Transverse colon (tissue), 4 donors: ENCODE measurements at places on chromosomes 1 and 21. TPM values are rescaled to one million over a fixed set of nuclear protein-coding genes. Genes with fewer than 3 reads are reported as not detected.
A peak's percentile ranks its signal among the peaks of the same experiment; 100 is the strongest.

Gene TADA1
- total RNA-seq = 1.5 TPM

- no peaks in the 10 kb centered on the region for H3K36me3 ChIP-seq
- no peak for DNase-seq
- no peak overlapping the region for H3K4me3 ChIP-seq
- H3K4me1 ChIP-seq = no peaks in the 10 kb centered on the region
- no peak overlapping the region for H3K27ac ChIP-seq
Observed at GRCh38 chr1:175783126-175783722, 39.8 kb upstream of the TNR start.

Gene GSTM2
- total RNA-seq = 55.7 TPM

Gene MIS18A
- 3.7 TPM for total RNA-seq

Gene GSTM5
- 1.4 TPM for total RNA-seq

DNA sequence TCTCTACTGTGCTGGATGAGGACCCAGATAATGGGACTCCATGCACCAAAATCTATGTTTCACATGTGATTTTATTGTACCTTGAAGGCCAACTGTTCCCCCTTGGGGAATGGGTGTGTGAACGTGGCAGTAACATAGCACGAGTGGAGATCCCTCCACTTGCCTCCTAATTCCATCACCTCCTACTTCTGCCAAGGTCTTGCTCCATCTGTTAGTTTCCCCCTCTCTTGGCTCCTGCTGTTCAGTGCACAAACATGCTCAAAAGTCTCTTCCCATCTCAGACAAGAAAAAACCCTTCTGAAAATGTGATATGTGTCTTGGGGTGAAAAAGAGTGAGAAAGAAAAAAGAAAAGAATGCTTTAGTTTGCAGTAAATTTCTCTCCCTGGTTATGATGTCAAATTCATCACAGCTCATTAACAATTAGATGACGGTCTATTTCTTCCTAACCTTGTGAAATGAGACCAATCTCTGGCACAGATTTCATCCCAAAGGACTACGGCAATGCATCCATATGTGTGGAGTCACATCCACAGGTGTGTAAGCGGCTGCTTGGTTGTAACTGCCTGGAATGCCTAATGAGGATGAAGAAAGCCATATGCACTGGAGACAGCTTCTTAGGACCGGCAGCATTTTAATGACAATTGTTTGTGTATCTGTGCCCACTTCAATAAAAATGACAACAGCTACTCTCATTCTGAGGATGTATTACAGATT, 79.3 kb upstream of the DIRAS3 start:
- H3K27me3 ChIP-seq = no peaks in the 10 kb centered on the region
- DNase-seq = no peak
- H3K4me3 ChIP-seq = no peak overlapping the region
- peak overlapping the region; percentile 3 for H3K27ac ChIP-seq

Gene HORMAD1
- total RNA-seq = 0.41 TPM

Gene SLC5A9
- total RNA-seq = 15.2 TPM

DNA sequence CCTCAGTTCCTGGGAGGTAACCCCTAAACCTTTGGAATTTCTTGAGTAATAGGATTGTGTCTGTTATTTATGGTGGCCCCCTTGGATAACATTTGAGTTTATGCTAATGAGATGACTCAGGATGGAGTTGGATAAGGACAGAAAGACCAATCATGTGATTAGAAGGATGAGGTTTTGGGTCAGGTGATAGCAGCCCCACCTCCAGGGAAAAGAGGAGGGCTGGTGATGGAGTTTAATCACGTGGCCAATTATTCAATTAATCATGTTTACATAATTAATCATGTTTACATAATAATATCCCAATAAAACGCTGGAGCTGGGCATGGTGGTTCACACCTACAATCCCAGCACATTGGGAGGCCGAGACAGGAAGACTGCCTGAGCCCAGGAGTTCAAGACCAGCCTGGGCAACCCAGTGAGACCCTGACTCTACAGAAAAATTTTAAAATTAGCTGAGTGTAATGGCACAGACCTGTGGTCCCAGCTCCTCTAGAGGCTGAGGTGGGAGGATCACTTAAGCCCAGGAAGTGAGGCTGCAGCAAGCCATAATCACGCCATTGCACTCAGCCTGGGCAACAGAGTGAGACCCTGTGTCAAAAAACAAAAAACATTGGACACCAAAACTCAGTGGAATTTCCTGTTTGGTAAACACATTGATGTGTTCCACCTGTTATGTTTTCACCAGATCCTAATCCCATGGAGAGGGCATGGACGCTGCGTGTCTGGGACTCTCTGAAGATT, 73.3 kb downstream of the NUP210L start:
- H3K36me3 ChIP-seq = no peaks in the 10 kb centered on the region
- no peaks in the 10 kb centered on the region for H3K27me3 ChIP-seq
- no peaks in the 10 kb centered on the region for H3K4me1 ChIP-seq
- no peak overlapping the region for H3K4me3 ChIP-seq
- H3K27ac ChIP-seq = no peak overlapping the region
- no peak for DNase-seq

DNA sequence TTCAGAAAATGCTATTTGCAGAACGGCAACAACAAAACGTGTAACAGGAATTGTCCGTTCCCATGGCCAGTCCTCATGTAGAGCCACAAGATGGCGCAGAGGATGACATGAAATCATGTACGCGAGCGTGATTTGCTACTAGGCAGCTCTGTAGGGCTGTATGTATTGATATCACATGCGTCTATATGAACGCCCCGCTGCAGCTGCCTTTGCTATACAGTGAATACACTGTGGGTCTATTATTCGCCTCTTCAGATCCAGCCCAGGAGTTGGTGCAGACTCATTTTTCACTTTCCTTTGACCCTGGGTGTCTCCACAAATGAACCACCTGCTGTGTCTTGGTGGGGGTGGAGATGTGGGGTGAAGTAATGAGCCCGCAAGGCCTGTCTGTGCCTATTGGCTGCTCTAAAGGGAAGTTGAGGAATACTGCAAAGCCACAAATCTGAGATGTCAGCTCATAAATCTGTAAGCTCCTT, 361.5 kb downstream of the KIF26B start:
- H3K36me3 ChIP-seq = no peaks in the 10 kb centered on the region
- H3K27ac ChIP-seq = no peak overlapping the region
- no peaks in the 10 kb centered on the region for H3K27me3 ChIP-seq
- DNase-seq = no peak
- H3K4me3 ChIP-seq = no peak overlapping the region

Gene CENPL
- total RNA-seq = not detected

DNA sequence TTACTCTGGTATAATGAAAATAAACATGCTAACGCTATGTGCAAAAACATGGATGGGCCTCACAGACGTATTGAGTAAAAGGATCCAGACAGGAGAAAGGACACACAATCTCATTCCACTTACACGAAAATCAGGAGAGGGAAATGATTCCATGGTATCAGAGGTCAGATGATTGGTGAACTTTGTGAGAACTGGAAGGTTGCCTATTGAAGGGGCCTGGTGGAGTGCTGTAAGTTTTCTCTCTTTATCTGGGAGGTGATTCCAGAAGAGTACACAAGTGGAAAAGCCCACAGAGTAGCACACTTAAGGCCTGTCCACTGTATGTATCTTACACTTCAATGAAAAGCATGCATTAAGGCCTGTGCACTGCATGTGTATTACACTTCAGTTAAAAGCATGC, 9.6 kb downstream of the GSTM2 start:
- H3K27me3 ChIP-seq = no peaks in the 10 kb centered on the region
- no peak for DNase-seq
- H3K4me3 ChIP-seq = no peak overlapping the region
- no peak overlapping the region for H3K27ac ChIP-seq

- no peak for DNase-seq
- H3K4me1 ChIP-seq = peaks cover 1% of the 10 kb centered on the region
- H3K4me3 ChIP-seq = no peak overlapping the region
- no peaks in the 10 kb centered on the region for H3K36me3 ChIP-seq
- no peak overlapping the region for H3K27ac ChIP-seq
Observed at GRCh38 chr1:93703643-93704042, 22.0 kb upstream of the BCAR3 start.

DNA sequence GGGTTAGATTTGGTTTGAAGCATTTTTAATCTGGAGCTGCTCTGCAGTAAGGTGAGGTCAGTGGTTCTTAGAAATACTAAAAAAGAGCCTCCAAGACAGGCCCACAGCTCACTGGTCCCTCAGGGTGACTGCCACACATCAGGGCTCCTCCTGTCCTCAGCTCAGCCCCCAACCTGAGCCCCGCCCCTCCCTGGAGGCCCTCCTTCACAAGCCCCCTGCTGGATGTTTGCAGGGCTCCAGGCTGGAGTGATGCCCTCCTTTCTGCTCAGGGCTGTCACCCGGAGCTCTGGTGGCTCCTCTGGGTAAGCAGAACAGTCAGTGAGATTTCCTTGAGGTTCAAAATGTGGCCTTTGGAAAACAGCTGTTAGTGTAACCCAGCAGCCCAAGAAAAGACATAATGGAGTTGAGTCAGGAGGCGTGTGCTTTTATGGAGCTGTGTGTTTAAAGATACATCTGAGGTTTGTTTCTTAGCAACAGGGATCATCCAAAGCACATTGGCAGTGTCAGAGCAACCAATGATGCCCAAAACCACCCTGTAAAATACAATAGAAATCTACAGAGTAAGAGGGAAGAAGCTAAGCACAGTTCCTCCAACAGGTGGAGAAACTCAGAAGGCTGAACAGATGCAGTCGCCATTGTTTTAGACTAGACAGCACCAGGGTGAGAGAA, 21.4 kb downstream of the STUM start:
- no peak for DNase-seq
- no peak overlapping the region for H3K4me3 ChIP-seq
- H3K27me3 ChIP-seq = no peaks in the 10 kb centered on the region
